Stimulated activated CD8-positive, alpha-beta memory T cell treated with anti-CD3 and anti-CD28 coated beads, Interleukin-7, amount 100 ng/mL, for 4 hours (primary cell): ENCODE measurements at places on chromosomes 11 and 22.

GRCh38 chr11:67071420-67072284 is 15.0 kb downstream of the RHOD start:
- DNase-seq = peak; percentile 29

- no peak for DNase-seq
Observed at GRCh38 chr11:33934450-33934849, 42.6 kb upstream of the LMO2 start.

DNA sequence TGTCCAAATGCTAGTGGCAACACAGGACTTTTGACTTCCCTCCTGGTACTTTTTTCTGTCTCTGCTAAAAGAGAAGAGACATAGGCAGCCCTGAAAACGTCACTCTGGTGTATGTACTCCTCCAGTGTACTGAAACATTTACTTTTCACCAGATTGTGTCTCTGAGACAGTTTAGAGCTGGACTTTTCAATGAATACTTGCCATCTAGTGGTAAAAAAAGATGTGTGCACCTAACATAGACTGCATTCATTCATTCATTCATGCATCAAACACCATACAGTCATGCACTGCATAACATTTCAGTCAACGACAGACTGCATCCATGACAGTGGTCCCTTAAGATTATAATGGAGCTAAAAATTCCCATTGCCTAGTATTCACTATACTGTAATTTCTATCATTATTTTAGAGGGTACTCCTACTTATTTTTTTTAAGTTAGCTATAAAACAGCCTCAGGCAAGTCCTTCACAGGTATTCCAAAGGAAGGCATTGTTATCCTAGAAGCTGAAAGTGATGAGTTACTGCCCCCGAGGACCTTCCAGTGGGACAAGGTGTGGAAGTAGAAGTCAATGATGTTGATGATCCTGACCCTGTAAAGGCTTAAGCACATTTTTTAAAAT is 186.2 kb downstream of the SPON1 start:
- DNase-seq = no peak

DNA sequence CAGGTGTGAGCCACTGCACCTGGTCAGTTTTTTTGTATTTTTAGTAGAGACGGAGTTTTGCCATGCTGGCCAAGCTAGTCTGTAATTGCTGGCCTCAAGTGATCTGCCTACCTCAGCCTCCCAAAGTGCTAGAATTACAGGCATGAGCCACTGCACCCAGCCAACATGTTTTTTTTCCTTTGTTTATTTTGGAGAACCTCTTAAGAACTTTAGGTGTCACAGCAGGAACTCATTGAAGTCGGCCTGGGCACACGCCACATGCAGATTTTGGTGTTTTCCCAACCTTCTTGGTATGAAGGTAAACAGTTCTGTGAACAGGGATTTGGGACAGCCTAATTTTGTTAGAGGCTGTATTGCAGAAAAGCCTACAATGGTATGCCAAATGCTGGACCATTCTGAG is 9.4 kb downstream of the DIXDC1 start:
- DNase-seq = no peak

DNA sequence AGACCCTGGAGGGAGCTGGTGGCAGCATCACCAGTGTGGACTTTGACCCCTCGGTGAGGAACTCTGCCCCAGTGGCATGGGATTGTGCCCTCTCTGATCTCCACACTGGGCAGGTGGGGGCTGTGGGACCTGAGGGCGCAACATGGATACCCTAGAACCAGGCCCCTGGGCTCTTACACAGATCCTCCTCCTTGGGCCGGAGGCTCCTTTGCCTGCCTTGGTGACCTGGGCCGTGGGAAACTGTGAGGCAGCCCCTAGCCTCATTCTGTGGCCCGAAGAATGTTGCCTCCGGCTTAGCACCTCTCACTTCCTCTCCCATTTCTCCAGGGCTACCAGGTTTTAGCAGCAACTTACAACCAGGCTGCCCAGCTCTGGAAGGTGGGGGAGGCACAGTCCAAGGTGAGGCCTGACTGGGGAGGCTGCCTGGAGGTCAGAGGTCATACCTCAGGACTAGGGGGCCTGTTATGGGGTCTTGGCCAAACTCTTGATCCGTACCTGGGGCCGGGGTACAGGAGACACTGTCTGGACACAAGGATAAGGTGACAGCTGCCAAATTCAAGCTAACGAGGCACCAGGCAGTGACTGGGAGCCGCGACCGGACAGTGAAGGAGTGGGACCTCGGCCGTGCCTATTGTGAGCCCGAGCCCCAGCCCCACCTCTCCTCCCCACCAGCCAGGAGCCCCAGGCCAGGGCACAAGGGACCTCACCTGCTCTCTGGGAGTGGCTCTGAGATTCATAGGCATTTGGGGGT is 12.2 kb downstream of the ATG16L2 start:
- DNase-seq = no peak

- DNase-seq = no peak
Observed at GRCh38 chr11:87213444-87213843, 175.7 kb downstream of the TMEM135 start.

GRCh38 chr11:128318856-128319474 is 268.4 kb downstream of the ETS1 start:
- DNase-seq = peak; percentile 70

GRCh38 chr22:20551805-20552442 is 44.5 kb downstream of the MED15 start:
- no peak for DNase-seq

GRCh38 chr11:119434591-119435330 is 11.8 kb upstream of the THY1 start:
- DNase-seq = no peak

- DNase-seq = no peak
Observed at GRCh38 chr11:45444796-45445195, 158.7 kb upstream of the SYT13 start.

GRCh38 chr11:68113986-68114385 is 7.2 kb downstream of the CHKA start:
- DNase-seq = no peak

DNA sequence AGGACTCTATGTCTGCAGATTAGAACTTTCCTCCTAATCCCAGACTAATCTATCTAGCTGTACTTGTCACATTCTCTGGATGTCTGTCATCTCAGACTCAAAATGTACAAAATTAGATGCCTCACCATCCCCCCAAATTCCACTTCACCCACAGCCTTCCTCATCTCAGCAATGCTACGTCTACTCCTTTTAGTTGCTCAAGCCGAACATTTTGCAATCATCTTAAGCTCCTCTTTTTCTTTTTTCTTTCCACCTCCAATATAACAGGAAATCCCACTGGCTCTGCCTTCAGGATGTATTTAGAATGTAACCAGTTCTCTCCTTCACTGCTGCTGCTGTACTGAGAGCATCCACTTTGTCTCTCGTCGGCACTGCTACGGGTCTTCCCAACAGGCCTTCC is 1091.8 kb downstream of the TBC1D22A start:
- DNase-seq = no peak

- DNase-seq = peak; percentile 53
Observed at GRCh38 chr22:37681556-37682049, 4.5 kb upstream of the NOL12 start.

GRCh38 chr11:65592858-65593517 is 2.6 kb downstream of the KCNK7 start:
- no peak for DNase-seq

DNA sequence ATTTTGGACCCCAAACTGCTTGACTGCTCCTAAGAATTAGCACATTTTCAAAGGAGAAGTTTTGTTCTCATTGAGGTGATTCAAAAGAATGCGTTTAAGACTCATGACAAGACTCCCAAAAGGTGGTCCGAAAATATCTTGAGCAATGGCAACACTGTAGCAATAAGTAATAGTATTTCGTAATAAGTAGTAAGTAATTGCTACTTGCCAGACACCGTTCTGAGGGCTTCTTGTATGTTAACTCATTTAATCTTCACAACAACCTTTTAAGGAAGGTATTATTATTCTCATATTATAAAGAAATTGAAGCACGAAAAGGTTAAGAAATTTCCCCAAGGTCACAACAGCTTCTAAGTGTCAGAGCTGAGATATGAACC is 184.0 kb upstream of the SORL1-AS1 start:
- no peak for DNase-seq

DNA sequence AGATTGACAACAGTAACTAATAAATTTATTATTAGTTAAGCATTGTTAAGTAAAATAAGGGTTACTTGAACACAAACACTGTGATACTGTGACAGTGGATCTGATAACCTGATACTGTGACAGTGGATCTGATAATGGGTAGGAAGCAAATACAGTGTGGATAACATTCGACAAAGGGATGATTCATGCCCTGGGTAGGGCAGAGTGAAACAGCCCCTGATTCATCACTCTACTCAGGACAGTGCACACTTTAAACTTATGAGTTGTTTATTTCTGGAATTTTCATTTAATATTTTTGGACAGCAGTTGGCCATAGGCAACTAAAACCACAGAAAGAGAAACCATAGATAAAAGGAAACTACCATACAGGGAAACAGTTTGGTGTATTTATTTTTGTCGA is 60.8 kb upstream of the CTSC start:
- DNase-seq = no peak

DNA sequence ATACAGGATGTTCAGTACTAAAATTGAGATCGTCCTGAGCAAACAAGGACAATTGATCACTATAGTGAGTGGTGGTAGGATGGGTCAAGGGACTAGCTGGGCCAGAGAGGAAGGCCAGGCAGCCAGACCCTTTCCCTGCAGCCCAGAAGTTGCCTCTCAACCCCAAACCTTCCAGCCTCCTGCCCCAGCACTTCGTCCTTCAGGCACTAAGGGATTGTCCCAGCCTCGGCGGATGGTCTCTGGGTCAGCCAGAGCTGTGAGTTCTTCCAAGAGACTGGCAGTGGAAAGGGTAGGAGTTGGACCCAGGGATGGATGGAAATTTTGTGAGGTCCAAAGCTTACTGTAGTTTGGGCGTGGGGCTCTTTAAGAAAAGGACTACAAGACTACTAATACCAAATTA is 3.6 kb upstream of the LMO1 start:
- DNase-seq = no peak

DNA sequence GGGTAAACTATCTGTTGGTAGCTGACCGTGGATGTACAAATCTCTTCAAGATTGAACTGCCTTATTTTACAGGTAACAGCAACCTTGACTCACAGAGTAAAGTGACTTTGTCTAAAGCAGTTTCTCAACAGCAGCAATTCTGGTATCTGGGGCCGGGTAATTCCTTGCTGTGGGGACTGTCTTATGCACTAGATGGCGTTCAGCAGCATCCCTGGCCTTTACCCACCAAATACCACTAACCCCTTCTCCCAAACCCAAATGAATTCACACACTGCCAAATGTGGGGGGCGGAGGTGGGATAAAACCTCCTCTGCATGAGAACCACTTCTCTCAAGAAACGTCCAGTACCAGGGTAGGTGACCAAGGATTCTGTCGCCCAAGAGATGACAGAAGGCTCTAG is 1.7 kb upstream of the INCENP start:
- DNase-seq = no peak

- no peak for DNase-seq
Observed at GRCh38 chr11:131302836-131303235, 67.6 kb upstream of the NTM start.

DNA sequence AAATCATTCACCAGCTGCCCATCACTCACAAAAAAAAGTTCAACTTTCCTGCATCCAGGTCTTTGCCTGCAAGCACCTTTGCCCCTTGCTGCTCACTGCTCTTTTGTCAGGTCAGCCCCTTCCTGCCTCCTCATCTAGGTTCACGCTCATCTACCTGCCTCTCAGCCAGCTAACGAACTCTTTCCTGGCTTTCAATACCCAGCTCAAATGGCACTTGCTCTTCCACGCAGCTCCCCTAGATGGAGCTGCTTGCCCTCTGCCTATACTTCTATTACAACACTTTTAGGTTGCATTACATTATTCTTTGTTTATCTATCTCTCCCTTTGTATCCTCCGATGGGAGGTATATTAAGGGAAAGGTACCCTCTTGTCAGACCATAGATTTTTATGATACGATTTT is 78.9 kb upstream of the TBCEL start:
- no peak for DNase-seq

DNA sequence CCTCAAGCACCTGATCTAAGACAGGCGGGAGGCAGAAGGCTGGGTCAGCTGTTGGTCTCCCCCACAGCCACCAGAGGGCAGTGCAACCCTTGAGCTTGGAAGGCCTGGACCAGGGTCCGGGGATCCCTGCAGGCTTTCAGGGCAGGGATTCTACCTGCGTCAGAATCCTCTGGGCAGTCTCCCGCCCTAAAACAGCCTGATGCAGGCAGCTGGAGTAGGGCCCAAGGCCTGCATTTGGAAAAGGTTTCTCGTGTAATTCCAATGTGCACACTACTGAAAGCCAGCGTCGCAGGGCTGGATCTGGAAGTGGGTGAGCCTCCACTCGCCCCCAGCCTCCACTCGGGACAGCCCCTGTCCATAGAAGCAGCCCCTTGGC is 31.8 kb downstream of the BID start:
- DNase-seq = peak; percentile 31

- no peak for DNase-seq
Observed at GRCh38 chr22:28911777-28912669, 28.7 kb downstream of the ZNRF3 start.

DNA sequence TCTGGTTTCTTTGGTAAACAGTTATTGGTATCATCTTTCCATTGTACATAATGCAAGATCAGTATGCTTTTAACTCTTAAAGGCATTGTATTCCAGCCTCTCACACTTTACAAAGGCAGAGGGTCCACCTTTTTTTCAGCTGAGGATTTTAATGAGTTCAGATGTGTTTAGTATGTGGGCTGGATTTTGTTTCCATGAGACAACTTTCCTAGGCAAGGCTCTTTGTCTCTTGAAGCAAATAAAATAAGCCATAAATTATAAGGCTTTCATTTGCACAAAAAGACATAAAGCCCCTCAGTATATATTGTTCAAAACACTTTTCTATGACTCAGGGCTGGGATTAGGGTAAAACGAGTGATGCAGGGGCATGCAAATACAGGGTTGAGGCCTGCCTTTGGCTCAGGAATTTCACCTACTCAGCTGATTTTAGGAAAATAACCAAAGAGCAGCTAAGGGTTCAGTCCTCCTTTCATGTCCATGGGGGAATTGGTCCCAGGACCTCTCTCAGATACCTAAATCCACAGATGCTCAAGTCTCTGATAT is 7.6 kb downstream of the MMP20 start:
- DNase-seq = no peak

- no peak for DNase-seq
Observed at GRCh38 chr11:96186806-96187205, 156.2 kb downstream of the MAML2 start.

GRCh38 chr11:17600316-17601255 is 53.5 kb downstream of the OTOG start:
- no peak for DNase-seq

GRCh38 chr11:83706566-83706965 is 420.4 kb upstream of the CCDC90B start:
- DNase-seq = no peak
